ENCODE measurements at places on chromosomes 7 and 10.

DNA sequence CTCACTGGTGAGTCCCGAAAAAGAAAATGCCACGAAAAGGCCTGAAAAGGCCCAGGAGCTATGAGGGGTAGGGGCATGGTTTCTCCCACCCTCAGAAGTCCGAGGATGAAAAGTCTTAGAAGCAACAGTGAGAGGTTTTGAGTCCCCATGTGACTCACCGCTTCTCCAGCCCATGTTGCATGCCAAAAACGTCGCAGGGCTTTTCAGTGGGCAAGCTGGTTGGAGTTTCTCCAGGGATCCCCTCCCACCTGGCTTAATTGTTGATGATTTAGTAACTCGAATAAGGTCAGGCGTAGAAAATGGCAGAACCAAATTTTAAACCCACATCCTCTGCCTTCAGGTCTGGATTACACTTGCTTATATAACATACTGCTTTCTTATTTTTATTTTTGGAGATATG lies 96.3 kb upstream of the ARMC3 start:
- DNase-seq: no peak

DNA sequence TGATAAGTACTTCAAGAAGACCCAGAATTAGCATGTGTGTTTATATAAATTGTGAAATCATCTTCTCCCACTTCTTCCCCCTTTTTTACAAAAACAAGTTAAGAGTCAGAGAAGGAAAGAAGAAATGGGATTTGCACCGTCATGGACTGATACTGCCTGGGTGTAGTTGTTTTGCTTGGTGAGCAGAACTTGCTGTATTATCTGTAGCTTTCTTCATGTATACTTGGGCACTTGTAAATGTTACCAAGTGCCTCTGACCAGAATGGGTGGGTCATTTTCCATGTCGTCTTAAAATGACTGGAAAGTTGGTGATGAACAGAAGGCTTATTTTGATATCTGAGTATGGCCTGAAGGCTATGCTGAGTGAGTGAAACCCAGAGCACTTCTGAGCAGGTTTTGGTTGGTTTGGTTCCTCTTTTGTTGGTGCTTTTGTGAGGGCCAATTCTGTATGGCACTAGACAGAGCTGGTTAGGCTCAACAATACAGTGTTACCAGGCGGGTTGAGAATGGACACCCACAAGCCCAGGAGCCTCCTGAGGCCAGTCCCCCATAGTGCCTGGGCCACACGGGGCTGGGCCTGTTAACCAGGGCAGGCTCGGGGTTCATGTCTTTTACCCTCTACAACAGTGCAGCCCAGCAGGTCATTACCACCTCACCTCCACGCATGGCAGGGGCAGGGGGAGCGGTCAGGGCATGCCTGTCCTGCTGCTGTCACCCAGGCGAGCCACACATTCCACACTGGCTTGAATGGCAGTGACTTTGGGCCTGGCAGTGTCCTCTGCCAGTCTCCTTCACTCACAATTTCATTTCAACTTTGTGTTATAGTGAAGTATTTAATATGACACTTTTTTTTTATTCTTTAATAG lies 115.1 kb downstream of the CCNY start:
- no peak for DNase-seq

- DNase-seq: no peak
Measured at GRCh38 chr10:64271508-64271907, 750.3 kb downstream of the REEP3 start.

DNA sequence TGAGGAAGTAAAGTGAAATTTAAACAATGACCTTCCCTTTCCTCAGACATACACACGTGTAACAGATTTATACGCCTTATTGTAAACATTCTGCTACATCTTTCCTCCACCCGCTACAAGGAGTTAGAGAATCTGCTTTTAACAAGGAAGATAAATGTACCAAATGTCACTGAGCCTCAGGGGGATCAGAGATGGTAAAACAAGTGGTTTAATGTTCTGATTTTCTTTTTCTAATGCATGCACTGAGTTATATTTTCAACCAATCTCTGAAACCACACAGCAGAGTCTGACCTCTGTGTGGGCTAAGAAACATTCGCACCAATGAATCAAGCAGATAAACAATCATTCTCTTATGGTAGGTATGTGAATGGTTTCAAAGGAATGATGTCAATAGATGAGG lies 599.5 kb downstream of the ARL4A start:
- DNase-seq: no peak

GRCh38 chr7:31883761-31884164 lies 186.4 kb downstream of the PDE1C start:
- DNase-seq: no peak

- no peak for DNase-seq
Measured at GRCh38 chr7:47670729-47671128, 88.8 kb upstream of the TNS3 start.

- DNase-seq: no peak
Measured at GRCh38 chr10:71501402-71501801, 104.7 kb downstream of the CDH23 start.

DNA sequence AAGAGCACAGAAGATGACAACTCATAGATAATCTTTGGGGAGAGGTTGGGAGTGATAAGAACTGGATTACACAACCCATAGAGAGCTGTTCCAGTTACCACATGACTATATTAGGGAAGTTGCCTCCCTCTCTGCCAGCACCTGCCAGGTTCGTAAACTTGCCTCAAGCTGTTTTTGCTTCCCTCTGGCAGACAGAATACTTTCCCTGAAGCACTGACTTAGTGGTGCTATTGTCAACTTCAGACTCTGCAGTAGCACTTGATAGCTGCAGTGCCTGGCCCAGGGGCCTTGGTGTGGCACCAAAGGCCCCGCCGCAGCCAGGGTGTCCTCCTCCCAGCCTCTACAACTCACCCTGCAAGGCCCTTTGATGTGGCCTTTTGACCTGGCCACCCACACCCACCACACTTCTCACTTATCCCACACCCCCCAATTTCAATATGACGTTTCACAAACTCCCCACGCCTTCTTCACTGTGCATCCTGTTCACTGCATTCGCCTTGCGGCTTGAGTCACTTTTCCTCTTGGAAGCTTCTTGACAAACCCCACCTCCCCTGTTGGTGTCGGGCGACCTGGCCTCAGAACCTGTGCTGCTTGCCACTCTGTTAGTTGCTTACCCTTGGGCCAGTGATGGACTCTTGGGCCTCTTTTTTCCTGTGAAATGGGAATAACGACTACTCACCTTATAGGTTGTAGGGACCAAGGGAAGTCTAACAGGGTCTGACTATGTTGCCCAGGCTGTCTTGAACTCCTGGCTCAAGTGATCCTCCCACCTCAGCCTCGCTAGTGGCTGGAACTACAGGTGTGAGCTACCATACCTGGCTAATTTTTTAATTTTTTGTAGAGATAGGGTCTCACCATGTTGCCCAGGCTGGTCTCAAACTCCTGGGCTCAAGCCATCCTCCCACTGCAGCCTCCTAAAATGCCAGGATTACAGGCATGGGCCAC lies 50.2 kb upstream of the PODXL start:
- no peak for DNase-seq

GRCh38 chr10:73887294-73888039 lies 13.1 kb upstream of the CAMK2G start:
- no peak for DNase-seq
